ENCODE measurements at places on chromosomes 16 and 17. TPM values are rescaled to one million over a fixed set of nuclear protein-coding genes. Genes with fewer than 3 reads are reported as not detected.

RASL10B gene
- polyA plus RNA-seq: 0.80 TPM

DNA sequence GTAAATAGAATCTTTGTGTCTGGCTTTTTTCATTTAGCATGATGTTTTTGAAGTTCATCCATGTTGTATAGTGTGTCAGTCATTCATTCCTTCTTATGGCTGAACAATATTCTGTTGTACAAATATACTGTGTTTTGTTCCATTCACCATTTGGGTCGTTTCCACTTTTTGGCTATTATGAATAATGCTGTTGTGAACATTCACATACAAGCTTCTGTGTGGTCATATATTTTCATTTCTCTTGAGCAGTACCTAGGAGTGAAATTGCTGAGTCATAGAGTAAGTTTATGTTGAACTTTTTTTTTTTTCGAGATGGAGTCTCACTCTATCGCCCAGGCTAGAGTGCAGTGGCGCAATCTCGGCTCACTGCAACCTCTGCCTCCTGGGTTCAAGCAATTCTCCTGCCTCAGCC is 32.3 kb upstream of the TAOK1 start:
- DNase-seq: no peak

DNA sequence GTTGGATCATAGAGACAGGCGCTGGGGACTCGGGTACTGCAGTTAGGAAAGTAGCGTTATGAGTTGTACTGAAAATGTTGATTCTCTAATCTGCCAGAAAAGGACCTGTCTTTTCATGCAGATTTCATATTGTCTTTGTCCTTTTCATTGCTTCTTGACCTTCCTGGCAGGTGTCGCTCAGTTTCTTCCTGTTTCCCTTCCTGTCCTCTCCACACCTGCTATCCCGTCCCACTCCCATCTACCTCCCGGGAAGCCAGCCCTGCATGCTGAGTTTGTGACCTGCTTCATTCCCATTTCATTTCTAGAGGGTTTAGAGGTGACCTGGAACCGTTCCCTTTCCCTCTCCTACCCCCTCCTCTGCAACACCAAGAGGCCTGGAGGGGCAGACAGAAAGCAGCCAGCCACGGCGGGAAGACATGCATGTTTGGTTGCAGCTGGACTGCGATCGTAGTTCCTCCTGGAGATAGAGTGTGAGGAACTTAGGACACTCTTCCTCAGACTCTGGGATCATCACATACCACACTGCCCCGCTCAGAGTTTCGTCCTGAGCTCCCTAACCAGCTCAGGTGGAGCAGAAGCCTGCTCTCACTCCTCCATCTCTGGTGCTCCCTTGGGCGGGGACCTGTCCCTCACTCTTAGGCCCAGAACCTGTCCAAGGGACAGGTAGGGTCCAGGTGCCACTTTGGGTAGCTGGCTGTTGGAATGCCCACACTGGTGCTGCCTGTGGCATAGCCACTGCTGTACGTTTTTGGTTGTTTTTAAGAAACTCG is 23.9 kb upstream of the ARHGAP23 start:
- no peak for DNase-seq

GRCh38 chr16:88712362-88712979 is 6.2 kb downstream of the CTU2 start:
- no peak for DNase-seq

DNA sequence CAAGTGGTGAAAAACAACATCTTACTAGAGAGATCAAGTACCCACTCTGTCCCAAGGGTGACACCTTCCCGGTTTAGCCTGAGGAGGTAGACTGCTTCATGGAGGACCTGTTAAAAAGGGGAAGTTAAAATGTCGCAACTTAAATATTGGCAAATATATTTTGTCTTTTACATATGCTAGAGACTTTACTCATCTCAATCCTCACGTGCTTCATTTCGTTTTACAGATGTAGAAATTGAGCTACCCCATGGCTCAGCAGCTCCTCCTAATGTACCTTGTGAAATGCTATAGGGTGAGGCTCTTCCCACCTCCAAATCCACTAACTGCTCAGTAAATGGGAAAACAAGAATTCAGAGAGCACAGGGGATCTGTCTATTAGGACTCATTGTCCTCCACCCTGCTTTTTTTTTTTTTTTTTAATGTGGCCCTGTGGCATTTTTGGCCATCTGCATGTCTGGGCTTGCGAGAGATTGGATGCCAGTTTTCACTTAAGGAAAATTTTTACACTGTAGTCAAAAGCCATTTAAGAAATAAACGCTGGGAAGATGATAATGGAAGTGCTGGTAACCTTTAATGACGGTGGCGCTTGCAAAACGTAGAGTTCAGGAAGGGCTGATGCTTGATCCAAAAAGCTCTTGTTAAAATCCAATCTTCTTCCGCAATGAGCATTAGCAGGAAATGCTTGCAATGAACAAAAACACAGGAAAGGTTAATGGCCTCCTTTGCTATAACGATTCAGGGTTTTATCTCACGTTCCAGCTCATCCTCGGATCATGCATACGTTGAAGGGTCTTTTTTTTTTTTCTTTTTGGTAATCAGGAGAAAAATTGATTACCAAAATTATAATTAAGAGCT is 39.8 kb downstream of the HSBP1 start:
- DNase-seq: no peak

- DNase-seq: no peak
Measured at GRCh38 chr17:50330151-50330775, 15.7 kb upstream of the XYLT2 start.

DNA sequence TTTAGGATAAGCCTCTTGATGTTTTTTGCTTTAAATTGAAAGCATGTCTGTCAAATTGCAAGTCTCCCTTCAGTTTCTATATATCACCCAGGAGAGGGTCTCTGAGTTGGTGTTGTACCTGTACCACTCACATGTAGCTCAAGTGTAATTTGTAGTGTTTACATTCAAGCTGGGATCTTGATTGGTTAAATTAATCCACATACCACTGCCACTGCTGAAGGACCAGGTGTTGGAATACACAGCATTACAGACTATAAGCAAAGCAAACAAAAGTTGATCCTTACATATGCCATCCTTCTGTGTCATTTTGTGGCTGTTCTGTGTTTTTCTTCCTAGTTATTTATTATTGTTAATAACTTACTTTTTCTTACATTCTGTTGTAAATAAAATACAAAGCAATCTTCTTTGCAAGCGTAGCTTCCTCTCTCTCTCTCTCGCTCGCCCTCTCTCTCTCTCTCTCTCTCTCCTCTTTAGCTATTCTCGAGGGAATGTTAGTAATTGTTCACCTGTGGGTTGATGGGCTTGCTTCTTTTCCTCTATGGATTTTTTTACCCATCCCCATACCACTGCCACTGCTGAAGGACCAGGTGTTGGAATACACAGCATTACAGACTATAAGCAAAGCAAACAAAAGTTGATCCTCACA is 20.8 kb upstream of the NOL11 start:
- DNase-seq: no peak

DNA sequence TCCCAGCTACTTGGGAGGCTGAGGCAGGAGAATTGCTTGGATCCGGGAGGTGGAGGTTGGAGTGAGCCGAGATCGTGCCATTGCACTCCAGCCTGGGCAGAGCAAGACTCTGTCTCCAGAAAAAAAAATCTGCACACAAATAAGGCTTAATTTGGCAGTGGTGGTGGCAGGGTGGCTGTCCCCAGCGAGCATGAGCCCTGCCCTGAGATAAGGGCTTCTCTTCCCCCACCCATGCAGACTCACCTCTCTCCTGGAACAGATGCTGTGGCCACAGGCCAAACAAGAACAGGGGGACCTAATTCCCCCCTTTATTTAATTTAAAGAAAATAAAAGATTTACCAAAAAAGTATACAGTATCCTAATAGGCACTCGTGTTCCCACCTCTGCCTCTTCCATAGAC is 157.2 kb downstream of the RAB11FIP4 start:
- DNase-seq: no peak

- DNase-seq: no peak
Measured at GRCh38 chr16:19223235-19224170, 55.5 kb downstream of the SYT17 start.

USP36 gene
- polyA plus RNA-seq: 32.5 TPM

DNA sequence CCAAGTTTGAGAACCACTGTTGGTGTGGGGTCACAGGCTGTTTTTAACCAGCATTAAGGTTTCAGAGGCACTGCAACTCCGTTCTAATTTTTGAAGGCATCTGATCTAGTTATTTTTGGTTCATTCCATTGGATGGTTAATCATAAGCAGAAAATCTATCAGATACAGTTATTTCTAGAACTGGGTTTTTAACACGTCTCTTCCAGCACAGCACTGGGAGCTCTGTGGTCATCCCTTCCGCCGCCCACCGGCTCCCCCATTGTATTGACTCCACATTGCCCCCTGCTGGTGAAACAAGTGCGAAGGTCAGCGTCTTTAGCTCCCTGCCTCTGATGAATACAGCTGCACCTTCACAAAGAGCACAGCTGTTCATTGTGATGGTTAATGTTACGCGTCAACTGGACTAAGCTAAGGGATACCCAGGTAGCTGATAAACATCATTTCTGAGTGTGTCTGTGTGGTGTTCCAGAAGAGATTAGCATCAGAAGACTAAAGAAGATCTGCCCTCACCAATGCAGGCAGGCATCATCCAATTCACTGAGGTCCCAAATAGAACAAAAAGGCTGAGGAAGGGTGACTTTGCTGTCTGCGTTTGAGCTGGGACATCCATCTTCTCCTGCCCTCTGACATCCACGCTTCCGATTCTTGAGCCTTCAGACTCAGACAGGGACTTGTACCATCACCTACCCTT is 8.5 kb downstream of the CCL18 start:
- DNase-seq: peak; percentile 20

ASPSCR1 gene
- polyA plus RNA-seq: 57.6 TPM

DNA sequence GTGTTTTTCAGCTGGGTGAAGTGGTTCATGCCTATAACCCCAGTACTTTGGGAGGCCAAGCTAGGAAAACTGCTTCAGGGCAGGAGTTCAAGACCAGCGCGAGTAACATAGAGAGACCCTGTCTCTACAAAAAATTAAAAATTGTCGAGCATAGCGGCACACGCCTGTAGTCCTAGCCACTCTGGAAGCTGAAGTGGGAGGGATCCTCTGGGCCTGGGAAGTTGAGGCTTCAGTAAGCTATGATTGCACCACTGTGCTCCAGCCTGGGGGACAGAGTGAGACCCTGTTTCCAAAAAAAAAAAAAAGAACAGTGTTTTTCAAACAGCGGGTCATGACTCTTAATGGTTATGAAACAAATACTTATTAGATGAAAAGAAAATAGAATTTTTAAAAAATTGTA is 2.3 kb upstream of the CYTH1 start:
- DNase-seq: no peak

SRCIN1 gene
- polyA plus RNA-seq: 1.1 TPM

GRCh38 chr16:2985462-2985861 is 5.2 kb upstream of the PKMYT1 start:
- DNase-seq: no peak

DNA sequence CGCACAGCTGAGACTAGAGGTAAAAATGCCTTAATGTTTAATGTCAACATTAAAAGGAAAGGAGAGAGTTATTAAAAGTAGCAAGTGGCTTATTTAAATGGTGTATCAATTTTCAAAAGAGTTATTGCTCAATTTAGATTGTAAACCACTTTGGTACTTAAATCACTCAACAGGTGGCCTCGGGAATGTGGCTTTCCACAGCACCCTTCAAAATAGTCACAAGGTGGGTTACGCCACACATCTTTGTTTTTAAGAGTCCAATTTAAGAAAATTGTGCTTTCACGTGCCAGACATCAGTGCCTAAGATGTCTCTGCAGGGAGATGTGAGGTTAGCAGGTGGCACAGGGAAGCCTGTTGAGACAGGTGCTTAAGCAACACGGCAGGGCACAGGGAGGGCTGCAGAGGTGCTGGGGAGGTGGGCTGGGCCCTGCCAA is 27.5 kb upstream of the ADCY7 start:
- no peak for DNase-seq

CLEC18A gene
- polyA plus RNA-seq: 1.9 TPM

NPIPB9 gene
- 1.4 TPM for polyA plus RNA-seq

- DNase-seq: no peak
Measured at GRCh38 chr17:16419074-16419928, 3.9 kb downstream of the TRPV2 start.

CES5A gene
- 1.1 TPM for polyA plus RNA-seq

- DNase-seq: no peak
Measured at GRCh38 chr17:66190738-66191592, 968 bp downstream of the CEP112 start.

Data from thymus (tissue), 14 donors.